ENCODE measurements at places on chromosomes 5 and 9.
A peak's percentile ranks its signal among the peaks of the same experiment; 100 is the strongest.

DNA sequence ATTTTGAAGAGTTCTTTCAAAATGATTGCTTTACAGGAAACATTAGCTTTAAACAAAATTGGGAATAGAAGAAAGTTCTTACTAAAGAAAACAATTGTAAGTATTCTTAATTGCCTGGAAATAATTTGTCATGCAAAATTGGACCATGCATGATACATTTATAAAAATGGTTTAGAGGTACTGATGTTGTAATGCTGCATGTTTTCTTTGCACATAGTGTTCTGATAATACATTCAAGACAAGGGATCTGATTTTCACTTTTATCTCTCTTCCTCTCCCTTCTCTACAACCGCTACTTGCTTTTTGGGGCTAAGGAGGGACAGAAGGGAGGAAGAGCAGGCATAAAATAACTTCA lies 211.6 kb upstream of the MPDZ start:
- DNase-seq = no peak

GRCh38 chr9:21590058-21590996 lies 108.2 kb upstream of the IFNE start:
- DNase-seq = no peak

- DNase-seq = no peak
Measured at GRCh38 chr5:128586848-128587247, 48.8 kb upstream of the FBN2 start.

- no peak for DNase-seq
Measured at GRCh38 chr5:10069637-10070313, 179.9 kb downstream of the ATPSCKMT start.

- DNase-seq = no peak
Measured at GRCh38 chr9:16668734-16669295, 201.7 kb downstream of the BNC2 start.

- DNase-seq = no peak
Measured at GRCh38 chr5:62475072-62475471, 62.5 kb downstream of the IPO11 start.

DNA sequence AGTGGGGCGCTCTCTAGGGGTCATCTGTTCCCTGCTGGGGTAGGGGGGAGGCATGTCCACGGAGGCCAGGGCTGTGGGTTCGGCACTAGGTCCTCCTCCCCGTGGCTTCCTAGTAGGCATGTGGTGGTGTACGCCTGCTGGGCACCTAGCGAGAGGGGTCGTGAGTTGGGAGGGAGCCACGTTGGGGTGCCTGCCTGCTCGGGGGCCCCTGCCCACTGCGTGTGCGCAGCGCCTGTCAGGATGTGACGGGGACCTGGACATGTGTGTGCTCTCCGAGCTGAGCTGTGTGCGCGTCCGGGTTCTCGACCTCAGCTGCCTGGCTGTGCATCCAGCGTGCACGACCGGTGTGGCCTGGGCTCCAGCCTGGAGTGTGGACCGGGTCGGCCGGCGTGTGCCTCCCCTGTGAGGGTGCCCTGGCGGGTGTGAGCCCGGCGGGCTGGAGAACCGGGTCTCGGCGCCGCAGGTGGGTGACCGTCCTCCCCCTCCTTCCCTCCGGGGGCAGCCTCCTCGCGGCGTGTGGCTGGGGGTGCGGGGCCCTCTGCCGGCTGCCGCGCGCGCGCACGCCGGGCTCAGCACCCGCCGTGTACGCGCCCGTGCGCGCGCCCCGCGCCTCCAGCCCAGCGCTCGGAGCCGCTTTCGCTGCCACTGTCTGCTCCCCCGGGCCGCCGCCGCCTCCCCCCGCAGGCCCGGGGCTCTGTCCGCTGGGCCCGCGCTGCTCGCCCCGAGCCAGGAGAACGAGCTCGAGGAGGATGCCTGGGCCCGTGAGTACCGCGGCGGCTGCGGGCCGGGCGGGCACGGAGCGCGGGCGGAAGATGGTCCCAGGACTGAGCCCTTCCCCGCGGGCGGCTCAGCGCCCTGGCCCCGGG lies at the start of gene PRR7:
TSS of gene PRR7 (plus strand) at position 615 of the 866 bp plus-strand sequence. CDS start 8,254 bp downstream, outside the sequence.
- DNase-seq = peak; percentile 26

- DNase-seq = no peak
Measured at GRCh38 chr9:1514776-1515363, 464.7 kb downstream of the DMRT2 start.

GRCh38 chr9:110526426-110526825 lies 53.1 kb downstream of the SVEP1 start:
- DNase-seq = no peak

- no peak for DNase-seq
Measured at GRCh38 chr5:55620766-55621160, 86.0 kb upstream of the PLPP1 start.

DNA sequence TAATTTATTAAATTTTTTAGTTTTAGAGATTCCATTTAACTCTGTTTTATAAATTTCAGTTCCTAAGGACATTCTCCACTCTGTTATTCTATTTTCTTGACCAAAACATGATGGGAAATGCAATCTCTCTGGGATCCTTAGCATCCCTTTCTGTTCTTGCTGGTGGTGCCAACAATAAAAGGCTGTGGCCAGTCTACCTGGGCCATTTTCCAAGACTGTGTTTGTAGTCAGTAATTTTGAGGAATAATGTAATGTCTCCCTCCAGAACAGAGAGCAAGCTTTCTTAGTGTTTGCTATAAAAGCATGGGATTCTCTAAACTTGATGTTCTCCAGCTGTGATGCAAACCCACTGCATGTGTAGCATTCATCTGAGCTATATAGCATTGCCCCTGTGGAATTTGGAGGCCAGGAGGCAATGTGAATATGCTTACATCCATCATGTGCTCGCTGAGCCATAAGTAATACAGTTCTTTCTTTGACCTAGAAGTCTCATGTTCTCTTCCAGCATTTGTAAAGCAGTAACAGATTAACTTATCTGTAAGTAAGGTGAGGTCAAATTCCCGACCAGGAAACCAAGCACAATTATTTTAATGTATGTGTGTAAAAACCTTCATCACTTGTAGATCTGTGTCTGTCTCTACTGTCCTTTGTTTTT lies 211.5 kb upstream of the TAS2R1 start:
- no peak for DNase-seq

- DNase-seq = no peak
Measured at GRCh38 chr9:105822814-105823213, 128.5 kb downstream of the TMEM38B start.

- DNase-seq = no peak
Measured at GRCh38 chr9:87792831-87793288, 66.9 kb downstream of the CTSL start.

GRCh38 chr9:116774421-116775180 lies 87.5 kb downstream of the TRIM32 start:
- no peak for DNase-seq

DNA sequence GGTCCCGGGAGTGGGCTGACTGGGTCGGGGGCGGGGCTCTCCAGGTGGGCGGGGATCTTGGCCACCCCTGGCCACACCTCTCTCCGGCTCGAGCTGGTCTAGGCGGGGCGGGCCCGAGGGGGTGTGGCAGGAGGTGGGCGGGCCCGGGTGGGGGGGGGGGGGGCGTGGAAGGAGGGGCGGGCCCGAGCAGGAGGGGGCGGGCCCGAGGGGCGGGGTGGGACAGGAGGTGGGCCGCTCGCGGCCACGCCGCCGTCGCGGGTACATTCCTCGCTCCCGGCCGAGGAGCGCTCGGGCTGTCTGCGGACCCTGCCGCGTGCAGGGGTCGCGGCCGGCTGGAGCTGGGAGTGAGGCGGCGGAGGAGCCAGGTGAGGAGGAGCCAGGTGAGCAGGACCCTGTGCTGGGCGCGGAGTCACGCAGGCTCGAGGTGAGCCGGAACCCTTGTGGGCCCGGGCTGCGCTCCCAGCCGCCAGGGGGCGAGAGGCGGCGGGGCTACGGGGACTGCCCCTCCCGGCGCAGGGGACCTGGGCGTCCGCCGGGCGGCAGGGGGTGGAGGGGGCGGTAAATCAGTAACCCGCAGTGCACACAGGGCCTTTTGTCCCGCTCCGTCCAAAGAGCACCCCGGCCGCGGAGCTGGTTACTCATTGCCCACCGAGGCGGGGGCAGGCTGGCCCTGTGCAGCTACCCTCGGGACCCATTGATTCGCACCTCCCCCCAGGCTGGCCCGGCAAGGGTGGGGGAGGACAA lies at the start of gene FGFR4:
TSS of gene FGFR4 (plus strand) at position 262 of the 744 bp plus-strand sequence. CDS start 2,688 bp downstream, outside the sequence.
- DNase-seq = peak; percentile 10

- DNase-seq = no peak
Measured at GRCh38 chr5:167453246-167454030, 838.0 kb upstream of the WWC1 start.

GRCh38 chr5:125411071-125411743 lies 664.8 kb upstream of the ZNF608 start:
- no peak for DNase-seq

- no peak for DNase-seq
Measured at GRCh38 chr9:130390390-130390789, 54.4 kb upstream of the ASS1 start.

- DNase-seq = no peak
Measured at GRCh38 chr5:149282027-149282965, 10.6 kb downstream of the AFAP1L1 start.

- DNase-seq = no peak
Measured at GRCh38 chr5:97182571-97183099, 412 bp downstream of the RIOK2 start.

- DNase-seq = no peak
Measured at GRCh38 chr5:67187006-67187715, 9.4 kb downstream of the CD180 start.

DNA sequence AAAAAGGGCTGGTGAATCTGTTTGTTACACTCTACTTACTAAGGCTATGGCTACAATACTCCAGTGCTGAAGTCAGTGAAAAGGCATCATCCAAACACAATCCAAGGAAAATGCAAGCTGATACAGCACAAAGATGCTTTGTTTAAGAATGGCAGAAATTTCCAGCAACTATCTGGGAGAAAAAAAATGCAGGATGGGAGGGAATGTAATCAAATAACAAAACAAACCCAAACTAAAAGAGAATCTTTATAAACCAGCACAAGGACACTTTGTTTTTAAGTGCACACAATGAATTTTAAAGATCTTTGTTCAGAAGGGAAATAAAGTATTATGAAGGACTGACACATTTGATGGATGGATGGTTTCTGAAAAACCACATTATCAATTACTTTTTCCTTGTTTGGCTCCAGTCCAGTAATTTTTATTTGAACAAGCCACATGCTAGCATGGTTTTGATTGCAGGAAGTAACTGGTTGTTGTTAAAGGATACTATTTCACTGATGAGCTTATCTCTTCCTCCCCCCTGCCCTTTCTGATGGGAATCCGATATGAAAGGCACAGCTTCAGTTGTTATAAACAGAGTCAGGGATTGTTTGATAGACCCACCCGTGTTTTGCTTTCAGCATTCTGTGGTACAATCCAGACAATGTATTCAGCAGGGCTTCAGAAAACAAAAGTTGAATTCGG lies 12.1 kb upstream of the TLE4 start:
- DNase-seq = peak; percentile 17

- DNase-seq = no peak
Measured at GRCh38 chr5:44356231-44356630, 33.0 kb downstream of the FGF10 start.

DNA sequence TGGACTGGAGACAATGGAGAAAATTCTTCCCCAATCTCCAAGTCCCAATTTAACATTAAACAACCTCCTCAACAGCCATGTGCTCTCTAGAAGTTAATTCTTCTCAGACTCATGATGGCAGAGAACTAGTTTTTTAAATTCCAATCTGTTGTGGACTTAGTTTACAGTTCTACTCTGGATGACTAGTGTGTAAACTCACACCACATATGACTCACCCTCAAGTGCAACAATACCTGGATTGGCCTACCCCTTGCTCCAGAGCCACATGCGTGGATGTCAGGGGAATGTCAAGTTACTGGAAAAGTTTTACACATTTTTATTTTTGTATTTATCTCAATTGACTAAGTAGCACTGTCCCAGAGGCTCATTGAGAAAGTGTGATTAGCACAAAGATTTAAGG lies 136.0 kb upstream of the EFNA5 start:
- no peak for DNase-seq

GRCh38 chr9:125126019-125126746 lies 17.1 kb downstream of the SCAI start:
- DNase-seq = no peak
